COR-L47 (cell line): ENCODE measurements at places on chromosomes 16 and 17.
A peak's percentile ranks its signal among the peaks of the same experiment; 100 is the strongest.

- peak; percentile 26 for DNase-seq
Observed at GRCh38 chr16:19559242-19559910, 3.9 kb downstream of the VPS35L start.

DNA sequence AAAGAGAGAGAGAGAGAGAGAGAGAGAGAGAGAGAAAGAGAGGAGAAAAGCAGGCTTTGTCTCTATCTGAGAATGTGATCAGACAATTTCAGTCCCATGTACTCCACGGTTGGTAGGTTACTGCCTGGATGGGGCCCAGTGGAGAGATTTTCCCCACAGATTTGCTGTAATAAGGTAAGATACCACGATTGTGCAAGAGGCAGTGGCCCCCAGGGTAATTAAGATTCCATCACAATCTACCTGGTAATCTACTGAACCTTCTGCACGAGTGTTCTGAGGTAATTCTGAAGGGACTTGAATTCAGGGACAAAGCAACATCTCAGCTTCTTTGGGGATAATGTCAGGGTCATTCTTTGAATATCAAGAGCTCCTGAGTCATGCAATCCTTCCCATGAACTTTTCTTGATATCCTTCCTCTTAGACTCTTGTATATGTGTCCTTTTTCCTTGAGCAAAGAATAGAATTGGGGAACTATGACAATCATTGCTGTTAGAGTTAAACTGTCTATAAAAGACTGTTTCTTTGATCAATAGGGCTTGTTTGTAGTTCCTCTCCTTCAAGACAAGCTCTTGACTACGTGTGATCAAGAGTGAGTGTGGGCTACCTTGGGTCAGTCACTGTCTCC is 306.6 kb downstream of the MAF start:
- no peak for DNase-seq

DNA sequence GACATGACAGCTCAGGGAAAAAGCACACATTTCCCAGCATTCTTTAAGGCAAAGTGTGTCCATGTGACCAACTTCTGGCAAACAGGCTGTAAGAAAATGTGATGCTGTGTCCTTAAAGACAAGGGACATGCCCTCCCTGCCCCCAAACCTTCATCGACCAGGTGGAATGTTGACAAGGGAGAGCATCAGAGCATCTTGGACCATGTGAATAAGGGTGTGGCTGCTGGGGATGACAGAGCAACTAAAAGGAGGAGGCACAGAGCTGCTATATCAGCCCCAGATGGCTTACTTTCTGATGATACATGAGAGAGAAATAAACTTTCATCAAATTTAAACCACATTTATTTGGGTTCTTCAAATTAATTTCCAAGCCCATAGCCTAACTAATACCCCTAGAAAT is 2.2 kb upstream of the ZNF23 start:
- DNase-seq: no peak

DNA sequence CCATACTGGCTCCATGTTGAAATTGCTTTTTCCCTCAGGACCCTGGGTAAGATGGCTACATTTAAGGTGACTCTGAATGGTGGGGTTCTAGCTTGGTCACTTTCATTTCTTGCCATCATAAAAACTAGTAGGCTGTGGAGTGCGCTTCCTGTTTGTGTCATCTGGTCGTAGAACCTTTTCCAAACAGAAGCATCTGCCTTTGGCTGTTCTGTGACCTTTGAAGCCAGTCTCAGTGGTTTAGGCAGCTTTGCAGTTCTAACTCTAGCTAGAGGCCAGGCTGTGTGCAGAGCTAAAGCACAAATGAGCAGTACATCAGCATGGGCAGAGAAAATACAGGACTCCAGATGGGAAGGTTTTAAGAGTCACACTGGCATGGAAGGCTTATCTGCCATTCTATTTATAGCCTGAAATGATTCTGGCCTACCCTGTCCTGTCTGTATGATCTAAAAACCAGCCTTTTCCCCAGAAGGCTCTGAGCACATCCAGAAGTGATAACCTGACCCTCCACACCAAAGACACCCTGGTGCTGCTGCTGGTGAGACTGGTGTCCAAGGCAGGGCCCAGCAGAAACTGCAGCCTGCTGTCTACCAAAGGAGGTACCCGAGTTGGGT is 8.6 kb downstream of the ESRP2 start:
- no peak for DNase-seq

GRCh38 chr16:80285104-80285503 is 255.7 kb upstream of the DYNLRB2 start:
- DNase-seq: no peak

DNA sequence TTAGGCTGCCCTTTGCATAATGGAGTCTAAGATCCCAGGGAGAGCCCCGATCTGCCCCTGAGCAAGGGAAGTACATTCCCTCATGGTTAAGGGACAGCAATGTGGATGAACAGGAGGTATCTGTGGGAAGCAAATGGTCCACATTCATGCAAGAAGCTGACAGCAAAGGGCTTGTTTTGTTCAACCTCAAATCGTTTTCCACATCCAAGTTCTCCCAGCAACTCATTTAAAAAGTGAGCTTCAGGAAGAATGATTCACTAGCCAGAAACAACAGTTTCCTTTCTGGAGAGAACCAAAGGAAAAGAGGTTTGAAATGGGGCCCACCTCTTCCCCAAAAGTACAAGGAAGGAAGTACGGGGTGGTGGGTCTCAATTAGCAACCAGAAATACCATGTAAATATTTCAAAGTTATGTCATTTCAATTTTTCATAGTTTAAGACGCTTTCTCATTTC is 9.4 kb downstream of the HSPB9 start:
- no peak for DNase-seq

DNA sequence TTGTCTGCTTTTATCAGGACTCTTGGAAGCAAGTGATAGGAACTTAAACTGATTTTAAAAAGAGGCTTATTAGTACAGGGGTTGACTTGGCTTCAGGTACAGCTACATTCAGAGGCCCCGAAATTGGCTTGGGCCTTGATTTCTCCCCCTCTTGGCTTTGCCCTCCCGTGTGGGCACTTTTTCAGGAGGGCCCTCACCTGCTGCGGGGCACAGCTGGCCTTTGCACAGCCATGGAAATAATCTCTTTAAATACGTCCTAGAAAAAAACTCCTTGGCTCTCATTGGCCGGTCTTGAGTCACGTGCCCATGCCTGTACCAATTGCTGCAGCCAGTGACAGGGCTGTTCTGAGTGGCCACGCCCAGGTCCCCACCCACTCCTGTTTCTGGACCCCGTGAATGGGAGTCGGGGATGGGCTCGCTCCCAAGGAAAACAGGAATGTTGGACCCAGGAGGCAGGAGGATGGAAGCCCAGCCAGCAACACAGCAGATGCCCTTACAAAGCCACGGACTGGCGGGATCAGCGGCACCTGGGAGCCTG is 15.0 kb downstream of the CA5A start:
- DNase-seq: no peak

DNA sequence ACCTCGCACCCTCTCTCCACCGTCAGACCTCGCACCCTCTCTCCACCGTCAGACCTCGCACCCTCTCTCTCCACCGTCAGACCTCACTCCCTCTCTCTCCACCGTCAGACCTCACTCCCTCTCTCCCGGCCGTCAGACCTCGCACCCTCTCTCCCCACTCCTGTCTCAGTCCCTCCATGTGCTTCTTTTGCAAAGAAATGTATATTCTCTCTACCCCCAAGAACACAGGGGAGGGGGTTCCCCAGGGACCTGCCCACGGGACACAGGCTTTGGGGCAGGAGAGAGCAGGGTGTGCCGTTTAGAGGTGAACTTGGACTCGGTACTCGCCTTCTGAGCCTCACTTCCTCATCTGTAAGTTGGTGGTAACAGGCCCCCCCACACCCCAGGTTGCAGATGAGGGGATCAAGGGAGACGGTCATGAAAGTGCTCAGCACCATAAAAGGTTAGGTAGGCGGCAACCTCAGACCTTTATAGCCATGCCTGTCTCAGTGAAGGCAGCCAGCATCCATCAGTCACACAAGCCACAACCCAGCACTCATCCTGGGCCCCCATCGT is 63.7 kb downstream of the RPH3AL start:
- DNase-seq: no peak

DNA sequence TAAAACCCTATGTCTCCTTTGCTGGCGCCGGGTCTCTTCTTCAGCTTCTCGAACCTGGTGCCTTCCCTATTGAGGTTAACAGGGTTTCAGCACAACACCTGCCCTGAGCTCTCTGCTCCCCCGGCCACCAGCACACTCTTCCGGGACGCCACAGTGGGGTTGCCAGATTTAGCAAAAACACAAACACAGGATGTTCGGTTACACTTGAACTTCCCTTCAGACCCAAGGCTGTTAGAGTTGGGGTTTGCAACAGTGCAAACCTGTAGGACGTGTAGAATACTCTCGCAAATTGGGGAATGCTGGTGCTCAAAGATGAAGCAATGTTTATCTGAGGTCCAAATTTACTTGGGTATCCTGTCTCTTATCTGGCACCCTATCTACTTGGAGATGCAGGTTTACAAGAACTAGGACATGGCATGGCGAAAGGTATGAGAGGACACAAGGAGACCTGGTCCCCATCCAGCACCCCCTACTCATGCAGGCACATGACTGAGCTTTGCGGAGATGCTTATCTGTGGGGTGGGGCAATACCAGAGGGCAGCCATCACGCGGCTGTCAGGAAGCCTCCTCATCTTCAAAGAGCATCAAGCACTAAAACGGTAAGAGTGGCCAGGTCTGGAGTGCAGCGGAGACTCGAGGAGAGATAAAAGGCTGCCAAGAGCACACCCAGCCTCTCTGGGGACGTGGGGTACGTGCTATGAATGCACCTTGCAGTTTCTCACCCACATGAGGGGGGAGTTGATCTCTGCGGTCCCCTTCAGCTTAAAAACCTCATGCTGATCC is 52.8 kb downstream of the SDK2 start:
- DNase-seq: no peak

DNA sequence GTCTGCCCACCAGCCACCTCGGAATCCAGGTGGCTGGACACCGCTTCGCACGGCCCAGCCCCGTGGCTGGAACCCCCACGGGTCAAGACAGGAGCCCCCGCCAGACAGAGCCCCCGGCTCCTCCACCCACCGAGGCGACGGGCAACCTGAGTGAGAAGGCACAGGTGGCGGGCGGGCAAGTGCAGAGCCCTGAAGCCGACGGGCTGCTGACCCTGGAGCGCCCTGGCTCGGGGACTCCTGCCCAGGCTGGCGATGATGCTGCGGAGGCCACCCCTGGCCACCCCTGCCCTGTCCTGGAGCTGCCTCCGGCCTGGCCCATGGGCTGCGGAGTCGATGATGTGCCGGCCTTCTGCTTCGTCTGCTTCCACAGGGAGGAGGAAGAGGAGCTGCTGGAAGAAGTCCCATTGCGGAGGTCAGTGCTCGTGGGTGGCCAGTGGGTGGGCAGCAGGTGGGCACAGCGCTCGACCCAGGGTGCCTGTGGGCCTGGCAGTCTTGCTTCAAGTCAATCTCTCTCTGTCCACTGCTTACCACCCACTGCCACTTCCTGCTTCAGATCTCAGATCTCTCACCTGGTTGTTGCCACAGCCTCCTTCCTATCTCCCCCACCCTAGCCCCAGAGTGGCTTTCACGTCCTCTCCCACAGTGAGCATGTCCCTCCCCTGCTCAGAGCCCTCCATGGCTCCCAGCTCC is 33.1 kb upstream of the SBK1 start:
- no peak for DNase-seq

DNA sequence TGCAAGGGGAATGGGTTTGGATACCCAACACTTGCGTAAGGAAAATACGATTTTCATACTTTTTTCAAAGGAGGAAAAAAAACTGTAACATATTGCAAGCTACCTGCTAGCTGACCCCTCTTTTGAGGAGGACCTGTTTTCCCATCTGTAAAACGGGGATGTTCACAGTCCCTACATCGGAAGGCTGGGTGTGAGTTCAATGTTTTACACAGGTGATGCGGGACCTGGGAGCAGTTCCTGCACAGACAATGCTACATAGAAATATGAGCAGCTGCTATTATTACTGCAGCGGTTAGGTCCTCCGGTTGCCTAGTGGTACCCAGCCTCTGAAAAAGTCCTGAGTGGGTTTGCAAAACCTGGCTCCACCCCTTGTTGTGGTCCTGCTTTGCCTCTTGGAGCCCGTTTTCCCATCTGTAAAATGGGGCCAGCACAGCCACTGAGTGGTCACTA is 3.5 kb downstream of the SOCS1 start:
- DNase-seq: no peak

DNA sequence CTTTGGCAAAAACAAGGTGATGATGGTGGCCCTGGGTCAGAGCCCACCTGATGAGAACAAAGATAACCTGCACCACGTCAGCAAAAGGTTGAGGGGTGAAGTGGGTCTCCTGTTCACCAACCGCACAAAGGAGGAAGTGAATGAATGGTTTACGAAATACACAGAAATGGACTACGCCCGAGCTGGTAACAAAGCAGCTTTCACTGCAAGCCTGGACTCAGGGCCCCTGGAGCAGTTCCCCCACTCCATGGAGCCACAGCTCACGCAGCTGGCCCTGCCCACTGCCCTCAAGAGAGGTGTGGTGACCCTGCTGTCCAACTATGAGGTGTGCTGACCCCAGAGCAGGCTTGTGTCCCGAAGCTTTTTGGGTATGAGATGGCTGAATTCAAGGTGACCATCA is 29.7 kb upstream of the DLX4 start:
- DNase-seq: no peak

GRCh38 chr17:1104222-1104621 is 75.6 kb downstream of the ABR start:
- DNase-seq: no peak

- no peak for DNase-seq
Observed at GRCh38 chr16:54385141-54385540, 98.6 kb upstream of the IRX3 start.

DNA sequence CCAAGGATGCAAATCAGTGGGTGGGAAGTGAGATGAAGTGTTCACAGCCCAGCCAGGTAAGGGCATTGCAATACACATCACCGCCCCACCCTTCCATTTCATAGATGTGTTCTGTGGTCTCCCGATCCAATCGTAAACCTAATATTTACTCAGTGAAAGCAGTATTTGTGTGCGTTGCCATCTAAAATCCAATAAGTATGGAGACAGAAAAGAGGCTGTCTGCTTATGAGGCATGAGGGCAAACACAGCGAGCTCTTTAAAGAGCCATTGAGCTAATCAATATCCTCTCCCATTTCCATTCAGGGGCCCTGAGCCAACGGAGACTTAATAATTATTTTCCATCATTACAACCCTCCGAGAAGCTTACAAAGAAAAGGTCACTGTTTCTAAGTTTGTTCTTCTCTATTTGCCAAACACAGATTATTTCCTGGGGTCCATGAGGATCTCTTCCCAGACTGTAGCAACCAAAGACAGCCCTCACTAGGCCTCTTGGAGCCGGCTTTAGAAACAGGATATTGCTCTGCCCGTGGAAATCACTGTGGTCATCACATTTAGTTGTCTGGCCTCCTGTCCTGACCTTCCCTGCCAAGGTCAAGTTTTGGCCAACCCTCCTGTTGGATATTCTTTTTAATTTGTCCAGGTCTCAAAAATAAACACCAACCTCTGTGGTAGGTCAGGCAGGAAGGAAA is 120.1 kb downstream of the SLC39A11 start:
- no peak for DNase-seq

- DNase-seq: no peak
Observed at GRCh38 chr17:83116783-83117555, 37.6 kb downstream of the METRNL start.

- no peak for DNase-seq
Observed at GRCh38 chr16:5225931-5226655, 128.5 kb upstream of the EEF2KMT start.
